ENCODE measurements at places on chromosomes 2 and 18.

DNA sequence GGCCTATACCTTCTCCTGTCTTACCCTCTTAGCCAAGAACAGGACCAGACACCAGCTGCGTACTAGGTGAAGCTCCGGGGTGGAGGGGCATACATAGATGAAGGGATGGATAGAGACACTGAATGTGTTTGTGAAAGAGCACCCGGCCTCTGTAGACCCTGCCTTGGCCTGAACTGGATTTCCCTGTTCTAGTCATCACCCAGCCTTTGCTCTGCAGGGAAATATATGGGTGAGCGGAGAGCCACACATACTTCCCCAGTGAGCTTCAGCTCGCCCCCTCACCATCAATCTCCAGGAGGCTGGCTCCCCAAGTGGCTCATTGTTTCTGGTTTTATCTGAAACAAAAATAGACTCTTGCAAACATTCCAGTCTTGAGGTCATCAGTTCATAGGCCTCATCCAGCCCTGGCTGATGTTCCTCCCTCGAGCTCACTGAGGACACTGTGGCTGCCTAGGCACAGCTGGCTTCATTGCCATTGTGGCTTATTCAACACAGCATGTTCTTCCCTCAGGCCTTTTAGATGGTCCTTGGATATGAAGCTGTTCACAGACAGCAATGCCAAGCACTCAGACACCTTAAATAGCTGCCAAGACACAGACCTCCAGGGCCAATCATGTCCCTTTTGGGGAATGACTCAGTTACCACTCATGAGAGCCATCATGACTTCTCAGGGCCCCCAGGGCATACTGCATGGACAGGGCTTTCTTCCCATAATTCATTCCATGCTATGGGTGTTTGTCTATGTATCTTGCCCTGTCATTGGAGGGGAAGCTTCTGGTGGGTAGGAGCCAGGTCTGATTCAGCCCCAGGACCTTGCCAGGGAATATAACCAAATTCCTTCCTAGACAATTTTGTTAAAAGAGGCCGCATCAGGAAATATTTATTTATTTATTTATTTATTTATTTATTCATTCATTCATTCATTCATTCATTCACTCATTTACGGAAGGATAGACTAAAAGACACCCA, 82.4 kb downstream of the TTC32 start:
- DNase-seq, result no peak

GRCh38 chr2:116490511-116491145, 1323.9 kb upstream of the DDX18 start:
- DNase-seq, result no peak

DNA sequence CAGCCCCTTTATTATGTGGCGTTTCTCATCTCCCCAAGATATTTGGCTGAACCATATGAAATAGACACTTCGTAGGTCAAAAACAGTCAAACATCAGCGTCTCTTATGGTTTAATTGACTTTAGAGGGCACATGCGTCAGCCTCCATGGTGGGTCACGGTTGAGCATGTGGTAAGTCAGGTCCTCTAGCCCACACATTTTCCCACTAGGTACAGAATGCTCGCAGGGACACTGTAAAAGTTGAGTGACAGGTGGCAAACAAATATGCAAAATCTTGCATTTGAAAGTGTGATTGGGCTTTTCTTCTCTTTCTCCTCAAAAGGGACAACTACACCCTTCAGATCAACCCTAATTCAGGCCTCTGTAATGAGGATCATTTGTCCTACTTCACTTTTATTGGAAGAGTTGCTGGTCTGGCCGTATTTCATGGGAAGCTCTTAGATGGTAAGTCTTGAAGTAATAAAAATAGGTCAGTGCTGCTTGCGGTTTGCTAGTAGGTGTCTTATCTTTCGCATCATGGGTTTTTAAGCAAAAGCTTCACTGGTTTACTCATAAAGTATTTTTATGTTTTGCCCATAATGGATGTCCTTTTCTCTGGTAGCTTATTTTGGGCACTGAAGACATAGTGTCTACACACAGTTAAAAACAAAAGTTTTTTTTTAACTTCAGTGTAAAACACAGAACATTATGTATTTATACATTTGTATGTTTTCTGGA, 261.3 kb downstream of the ALPK2 start:
- DNase-seq, result no peak

GRCh38 chr2:69171116-69171896, 158.3 kb downstream of the ANTXR1 start:
- DNase-seq, result no peak

GRCh38 chr18:21739604-21740537, 721 bp upstream of the MIB1 start:
- DNase-seq, result no peak

GRCh38 chr2:151338115-151338514, 19.3 kb upstream of the TNFAIP6 start:
- no peak for DNase-seq

DNA sequence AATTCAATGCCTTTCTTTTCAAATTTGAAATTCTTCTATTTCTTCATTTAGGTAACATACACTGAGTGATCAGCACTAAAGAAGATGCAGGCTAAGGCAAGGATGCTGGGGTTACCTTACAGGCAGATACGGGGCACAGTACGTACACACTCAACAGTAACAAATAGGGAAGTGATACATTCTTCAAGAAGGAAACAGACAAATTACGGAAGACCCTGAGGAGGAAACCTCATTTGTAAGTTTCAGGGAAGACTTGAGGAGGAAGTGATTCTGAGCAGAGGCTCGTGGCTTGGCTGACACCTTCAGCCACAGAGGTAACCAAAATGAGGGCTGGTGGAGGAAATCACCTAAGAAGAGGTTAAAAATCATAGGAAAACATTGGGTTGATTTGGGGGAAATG, 1108.3 kb upstream of the KLHL29 start:
- no peak for DNase-seq

- no peak for DNase-seq
Measured at GRCh38 chr18:10371165-10371564, 83.3 kb upstream of the APCDD1 start.

GRCh38 chr2:211404098-211404497, 847.7 kb downstream of the CPS1 start:
- no peak for DNase-seq

DNA sequence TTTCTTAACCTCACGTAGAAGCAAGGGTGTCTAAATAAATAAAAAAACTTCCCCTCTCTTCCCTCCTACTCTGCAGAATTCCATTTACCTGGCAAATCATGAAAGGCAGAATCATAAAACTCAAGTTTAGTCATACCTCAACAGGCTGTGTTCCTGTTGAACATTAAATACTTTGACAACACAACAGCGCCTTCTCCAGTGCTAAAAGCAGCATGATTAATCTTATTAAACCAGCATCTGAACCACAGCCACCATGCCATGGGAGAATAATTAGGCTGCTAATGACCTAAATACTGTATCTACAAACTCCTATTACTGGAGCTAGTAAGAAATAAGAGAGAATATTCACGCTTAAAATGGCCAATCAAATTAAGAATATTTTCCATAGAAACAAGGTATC, 68.1 kb downstream of the CDH2 start:
- no peak for DNase-seq

DNA sequence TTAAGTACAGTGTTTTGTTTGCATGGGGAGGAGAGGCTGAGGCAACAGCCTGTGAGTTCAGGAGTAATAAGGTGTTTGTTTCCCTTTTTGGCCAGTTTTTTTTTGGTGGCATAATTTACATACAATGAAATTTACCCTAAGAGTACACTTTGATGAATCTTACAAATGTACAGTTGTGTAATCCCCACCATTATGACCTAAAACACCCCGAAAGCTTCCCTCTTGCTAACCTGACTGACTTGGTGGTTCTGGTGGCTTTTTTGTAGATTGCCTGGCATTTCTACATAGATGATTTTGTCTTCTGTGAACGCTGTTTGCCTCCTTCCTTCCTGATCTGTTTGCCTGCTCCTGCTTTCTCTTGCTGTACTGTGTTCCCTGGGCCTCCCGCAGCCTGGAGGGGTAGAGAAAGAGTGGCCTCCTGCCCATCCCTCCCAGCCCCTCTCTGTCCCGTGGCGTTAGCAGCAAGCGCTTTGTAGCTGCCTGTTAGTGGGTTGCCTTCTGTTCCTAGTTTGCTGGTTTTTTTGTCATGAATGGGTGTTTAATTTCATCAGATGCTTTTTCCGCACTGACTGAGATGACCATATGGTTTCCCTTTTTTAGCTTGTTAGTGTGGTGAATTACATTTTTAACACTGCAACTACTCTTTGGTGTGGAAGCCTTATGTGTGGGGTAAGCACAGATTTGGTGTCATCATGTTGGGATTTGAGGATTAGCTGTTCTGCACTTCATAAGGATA, 32.1 kb downstream of the ASAP2 start:
- no peak for DNase-seq

DNA sequence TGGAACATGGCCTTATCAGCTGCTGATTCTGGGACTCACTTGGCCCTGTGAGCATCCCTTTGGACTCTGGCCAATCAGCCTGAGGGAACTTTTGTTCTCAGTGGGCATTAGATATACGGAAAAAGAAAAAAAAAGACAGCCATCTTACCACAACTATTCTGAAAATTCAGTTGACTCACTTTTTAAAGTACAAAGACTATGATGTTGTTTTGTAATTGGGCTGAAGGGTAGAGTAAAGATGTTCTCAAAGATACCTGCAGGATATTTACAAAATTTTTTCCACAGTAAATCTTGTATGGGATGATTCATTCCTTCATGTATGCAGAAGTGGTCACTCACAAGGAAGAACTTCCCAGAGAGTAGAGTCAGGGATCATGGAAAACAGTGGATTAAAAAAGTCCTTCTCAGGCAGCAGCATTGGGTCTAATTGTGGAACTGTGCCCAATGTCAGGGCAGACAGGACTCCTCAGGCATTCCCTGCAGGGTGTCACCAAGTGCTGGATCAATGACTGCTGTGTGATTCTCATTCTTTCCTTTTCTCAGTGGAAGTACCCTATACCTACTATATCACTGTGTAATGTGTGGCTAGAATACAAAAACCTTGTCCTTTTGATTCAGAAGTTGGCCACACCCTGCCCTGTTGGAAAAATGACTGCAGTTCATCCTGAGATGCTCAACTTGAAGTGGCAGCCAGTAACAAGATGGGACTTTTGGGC, 35.4 kb downstream of the SULT1C4 start:
- no peak for DNase-seq

DNA sequence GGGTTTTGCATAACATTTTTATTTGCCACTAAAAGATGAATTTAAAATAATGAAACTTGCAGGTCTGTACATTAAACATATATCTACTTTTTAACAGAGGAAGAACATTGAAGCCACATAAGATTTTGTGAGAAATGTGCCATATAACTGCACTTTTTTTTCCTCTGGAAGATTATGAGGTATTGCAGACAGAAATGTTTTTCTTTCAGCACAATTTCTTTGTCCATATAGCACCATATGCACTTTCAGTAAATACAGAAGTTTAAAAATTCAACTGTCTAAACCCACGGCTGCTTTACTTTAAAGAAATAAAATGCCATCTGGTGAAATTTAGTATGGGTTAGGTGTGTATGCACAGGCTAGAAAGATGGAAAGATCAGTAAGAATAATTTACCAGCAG, 470 bp upstream of the FAP start:
- DNase-seq, result no peak

DNA sequence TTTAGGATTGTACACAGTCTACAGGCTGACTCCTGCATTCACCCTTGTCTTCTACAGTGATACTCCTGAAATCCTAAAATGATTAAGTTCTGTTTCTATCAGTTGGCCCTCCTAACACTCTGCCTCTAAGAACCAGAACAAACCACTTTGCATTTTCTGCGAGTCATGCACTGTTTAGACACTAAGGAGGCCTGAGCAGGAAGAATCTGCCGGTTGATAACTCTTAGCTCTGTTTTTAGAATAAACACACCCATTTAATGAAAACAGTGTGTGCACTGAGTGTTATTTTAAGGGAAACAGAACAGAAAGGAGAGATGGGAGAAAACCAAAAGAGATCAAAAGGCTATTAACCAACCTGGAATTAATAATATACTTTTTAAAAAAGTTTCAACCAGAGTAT, 22.9 kb upstream of the SSB start:
- no peak for DNase-seq

DNA sequence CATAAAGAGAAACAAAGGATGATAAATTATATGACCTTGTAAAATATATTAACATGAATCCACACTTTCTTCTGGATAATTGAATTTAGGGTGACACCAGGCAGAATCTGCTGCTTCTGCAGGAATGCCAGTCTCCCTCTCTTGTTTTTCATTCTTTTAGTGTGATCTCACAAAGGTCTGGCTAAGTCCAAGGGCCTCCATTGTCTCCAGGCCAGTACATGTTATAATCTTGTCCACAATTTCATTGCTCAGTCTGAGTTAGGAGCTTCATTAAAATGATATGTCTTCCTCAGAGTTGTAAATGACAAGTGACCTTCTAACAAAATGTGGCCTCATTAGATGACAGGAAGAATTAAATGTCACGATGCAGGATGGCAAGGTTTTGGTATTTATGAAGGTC, 110.2 kb downstream of the APOB start:
- no peak for DNase-seq

GRCh38 chr2:173462892-173463840, 108.5 kb downstream of the CDCA7 start:
- DNase-seq, result no peak

- no peak for DNase-seq
Measured at GRCh38 chr2:70141902-70142589, 48.8 kb downstream of the C2orf42 start.

- no peak for DNase-seq
Measured at GRCh38 chr2:134912361-134912760, 6.3 kb upstream of the CCNT2 start.

DNA sequence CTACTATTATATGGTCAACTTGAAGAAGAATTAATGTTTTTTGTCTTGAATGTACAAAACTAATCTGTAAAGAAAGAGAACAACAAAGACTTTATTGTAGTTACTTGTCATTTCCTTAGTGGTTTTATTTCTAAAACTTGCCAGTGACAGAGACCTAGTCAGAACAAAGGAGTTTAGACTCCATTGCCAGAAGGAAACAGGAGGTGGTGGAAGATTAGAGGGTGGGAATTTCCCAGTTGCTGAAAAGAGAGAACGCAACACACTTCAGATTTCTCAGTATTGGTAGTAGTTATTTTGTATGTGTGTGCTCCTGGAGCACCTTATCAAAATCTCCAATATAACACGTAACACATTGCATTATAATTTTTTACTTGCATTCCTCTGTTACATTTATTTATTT, 81.4 kb downstream of the CDCA7 start:
- DNase-seq, result no peak

- no peak for DNase-seq
Measured at GRCh38 chr2:241340631-241341163, 15.4 kb upstream of the FARP2 start.
